ENCODE measurements at places on chromosomes 1 and 21.

- DNase-seq, result no peak
Observed at GRCh38 chr1:99867682-99868081, 17.5 kb downstream of the AGL start.

GRCh38 chr1:33943978-33944377, 80.1 kb downstream of the HMGB4 start:
- no peak for DNase-seq

GRCh38 chr1:159856576-159856975, 5.9 kb downstream of the VSIG8 start:
- DNase-seq, result no peak

DNA sequence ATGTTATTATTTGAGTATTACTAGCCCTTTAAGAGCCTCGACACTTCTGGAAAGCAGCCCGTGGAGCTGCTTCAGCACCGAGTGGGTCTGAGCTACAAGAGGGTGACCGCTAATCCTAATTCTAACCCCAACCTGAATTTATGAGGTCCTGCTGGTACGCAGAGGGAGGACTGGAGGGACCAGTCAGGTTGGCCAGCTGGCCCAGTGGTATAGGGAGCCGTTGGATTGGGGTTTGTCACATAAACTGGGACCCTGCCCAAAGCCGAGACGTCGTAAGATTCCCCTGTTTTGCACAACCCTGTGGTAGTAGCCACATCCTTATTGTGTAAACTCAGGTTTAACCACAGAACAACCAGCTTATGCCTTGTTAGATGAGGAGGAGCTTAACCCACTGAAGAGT, 60.8 kb upstream of the F3 start:
- no peak for DNase-seq

DNA sequence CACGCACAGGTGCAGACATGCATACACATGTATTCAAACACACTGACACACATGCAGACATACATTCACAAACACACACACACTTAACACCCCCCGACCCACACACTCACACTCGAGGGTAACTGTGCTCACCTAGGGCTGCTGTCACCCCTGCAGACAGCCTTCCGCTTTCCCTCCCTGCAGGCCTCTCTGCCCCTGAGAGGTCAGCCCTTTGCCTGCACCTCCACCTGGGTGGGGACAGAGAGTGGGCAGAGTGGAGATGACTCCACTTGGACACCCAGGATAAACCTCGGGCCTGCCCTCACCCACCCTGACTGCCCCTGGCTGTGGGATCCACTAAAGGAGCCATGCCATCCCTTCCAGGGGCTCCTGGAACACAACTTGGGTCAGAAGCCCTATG, 264.3 kb downstream of the PTPRU start:
- DNase-seq, result no peak

- DNase-seq, result no peak
Observed at GRCh38 chr1:152824964-152825363, 2.3 kb upstream of the LCE1A start.

GRCh38 chr1:236150311-236150955, 8.1 kb downstream of the GPR137B start:
- DNase-seq, result no peak

DNA sequence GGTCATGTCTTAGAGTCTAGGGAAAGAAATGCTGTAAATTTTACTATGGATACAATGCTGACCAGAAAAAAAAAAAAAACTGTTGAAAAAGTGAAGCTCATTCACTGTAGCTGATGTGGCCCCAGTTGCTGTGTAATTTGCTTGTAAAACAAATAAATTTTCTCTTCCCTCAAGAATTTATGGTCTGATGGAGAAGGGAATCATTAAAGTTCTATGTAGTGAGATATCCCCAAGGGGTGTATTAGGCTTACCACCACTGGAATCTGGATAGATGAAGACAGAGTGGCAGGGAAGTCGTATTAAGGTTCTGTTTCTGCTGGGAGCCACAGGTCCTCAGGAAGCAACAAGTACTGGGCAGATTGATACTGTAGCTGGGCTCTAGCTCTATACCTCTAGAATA, 860.0 kb downstream of the LTN1 start:
- no peak for DNase-seq

DNA sequence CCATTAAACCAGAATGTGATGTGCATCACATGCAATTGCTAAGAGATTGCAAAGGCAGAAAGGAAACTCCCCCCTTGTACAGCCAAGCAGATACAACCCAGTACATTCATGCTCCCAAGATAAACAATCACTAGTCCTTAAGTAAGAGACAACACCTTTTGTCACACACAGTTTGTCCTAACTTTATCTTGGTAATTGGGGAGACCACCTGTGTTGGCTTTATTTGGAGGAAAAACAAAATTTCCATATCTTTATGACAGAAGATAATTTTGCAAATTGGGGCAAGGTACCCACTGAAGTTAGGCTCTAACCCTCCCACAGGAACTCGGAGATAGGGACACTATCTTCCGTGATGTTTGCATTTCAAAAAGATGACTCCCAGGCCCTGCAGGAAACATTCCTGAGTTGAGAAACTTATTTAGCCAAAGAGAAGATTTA, 175.0 kb upstream of the TNR start:
- no peak for DNase-seq

DNA sequence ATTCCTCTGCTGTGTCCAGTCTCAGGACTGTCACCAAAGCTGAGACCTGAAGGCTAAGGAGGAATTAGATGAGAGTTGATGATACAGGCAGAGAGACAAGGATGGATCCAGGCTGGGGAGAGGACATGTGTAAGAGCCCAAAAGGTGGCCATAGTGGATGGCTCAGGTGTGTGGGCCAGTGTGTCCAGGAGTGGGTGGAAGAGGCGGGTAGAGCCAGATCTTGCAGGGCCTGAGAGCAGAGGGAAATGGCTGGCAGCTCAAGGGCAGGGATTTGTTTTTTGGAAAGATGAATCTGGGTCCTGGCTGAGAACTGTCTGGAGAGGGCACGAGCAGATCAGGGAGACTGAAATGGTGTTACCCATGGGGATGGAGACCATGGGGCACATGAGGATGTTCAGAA, 38.1 kb downstream of the AZIN2 start:
- no peak for DNase-seq

DNA sequence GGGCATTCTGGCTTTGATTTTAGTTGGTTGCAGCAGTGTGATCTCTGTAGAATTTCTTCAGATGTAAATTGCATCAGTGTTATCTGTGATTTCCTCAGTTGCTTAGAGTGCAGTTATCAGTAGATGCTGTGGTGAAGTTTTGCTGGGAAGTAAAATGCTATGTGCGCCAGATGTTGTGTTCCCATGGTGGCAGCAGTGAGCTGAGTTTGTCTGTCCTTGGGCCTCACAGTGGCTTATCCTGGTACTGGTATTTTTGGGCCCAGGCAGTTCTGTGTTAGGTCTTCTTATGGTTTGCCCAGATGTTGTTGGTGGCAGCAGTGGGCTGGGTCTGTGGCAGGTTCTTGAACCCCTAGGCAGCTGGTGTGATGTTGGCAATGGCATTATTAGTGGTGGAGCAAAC, 1242.1 kb downstream of the PLA2G4A start:
- no peak for DNase-seq

DNA sequence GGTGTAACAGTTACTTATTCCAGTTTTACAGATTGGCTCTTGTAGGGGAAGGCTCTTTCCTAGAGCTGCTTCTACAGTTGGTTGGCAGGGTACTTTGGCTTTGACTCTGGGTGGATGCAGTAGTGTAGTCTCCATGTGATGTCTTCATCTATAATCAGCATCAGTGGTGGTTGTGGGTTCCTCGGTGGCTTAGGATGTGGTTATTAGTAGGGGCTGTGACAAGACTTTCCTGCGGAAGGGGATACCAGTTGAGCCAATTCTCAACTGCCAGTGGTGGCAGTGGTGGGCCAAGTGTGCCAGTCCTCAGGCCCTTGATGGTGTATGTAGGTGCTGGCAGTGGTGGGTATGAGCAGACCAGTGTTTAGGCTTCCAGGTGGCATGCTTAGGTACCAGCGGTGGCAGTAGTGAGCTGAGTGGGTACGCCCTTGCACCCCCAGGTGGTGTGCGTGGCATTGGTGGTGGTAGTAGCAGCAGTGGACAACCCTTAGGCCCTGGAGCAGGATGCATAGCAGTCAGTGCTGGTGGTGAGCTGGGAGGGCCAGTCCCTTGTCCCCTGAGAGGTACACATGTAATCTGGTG, 27.2 kb upstream of the KLF18 start:
- DNase-seq, result no peak

DNA sequence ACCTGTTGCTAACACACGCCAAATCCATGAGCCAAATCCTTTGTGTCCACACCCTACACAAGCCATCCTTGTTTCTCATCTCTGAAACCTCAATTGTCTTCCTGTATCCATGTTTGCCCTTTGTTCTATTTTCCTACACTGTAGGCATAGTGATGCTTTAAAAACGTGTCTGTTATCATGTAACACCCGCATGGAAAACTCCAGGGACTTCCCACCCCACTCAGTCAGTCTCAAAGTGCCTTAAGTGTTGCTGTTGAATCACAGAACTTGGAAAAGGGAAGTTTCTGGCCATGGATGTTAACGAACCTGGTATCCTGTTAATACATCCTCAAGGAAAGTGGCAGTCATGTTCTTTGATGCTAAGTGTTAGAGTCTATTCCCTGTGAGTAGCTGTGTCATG, 9.7 kb downstream of the OR2T11 start:
- no peak for DNase-seq

- peak; percentile 46 for DNase-seq
Observed at GRCh38 chr1:192448026-192448578, 127.5 kb upstream of the RGS1 start.

- no peak for DNase-seq
Observed at GRCh38 chr1:18941221-18942141, 15.0 kb downstream of the IFFO2 start.

GRCh38 chr1:16109571-16109970, 36.1 kb upstream of the FAM131C start:
- no peak for DNase-seq

GRCh38 chr1:14113841-14114567, 414.0 kb downstream of the PRDM2 start:
- peak; percentile 70 for DNase-seq

- no peak for DNase-seq
Observed at GRCh38 chr1:193013707-193014106, 45.5 kb downstream of the UCHL5 start.

DNA sequence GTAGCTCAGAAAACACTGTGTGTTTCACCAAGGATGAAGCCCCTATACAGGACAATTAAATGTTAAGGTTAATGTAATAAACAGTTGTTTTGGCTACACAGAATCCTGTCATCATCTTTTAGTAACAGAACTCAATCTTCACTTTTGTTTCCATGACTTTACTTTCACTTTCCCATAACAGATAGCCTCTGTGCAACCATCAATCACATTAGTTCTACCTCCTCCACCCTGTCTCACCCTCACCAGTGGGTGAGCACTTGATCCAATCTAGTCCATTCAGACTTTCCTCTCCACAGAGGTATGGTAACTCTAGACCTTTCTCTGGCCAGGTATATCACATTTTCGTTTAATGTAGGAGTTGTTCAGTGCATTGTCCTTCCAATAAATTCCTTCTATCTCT, 1018.5 kb downstream of the ADGRL2 start:
- no peak for DNase-seq

DNA sequence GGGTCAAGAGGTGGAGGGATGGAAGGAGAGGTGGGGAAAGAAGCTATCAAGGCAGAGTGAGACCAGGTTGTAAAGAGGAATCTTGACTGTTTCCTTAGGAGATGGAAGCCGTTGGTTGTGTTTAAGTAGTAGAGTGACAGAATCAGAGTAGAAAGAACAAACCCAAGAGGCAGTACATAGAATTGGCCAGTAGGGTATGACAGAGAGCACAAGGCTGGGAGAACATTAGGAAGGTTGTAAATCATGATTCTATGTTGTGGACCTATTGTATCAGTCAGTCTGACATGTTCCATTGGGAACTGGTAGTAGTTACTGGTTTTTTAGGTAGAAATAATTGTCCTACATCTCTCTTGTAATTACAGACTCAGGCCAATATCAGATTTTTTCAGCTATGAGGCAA, 486.9 kb upstream of the USP24 start:
- peak; percentile 19 for DNase-seq

GRCh38 chr1:14888374-14888773, 265.2 kb upstream of the TMEM51 start:
- no peak for DNase-seq

DNA sequence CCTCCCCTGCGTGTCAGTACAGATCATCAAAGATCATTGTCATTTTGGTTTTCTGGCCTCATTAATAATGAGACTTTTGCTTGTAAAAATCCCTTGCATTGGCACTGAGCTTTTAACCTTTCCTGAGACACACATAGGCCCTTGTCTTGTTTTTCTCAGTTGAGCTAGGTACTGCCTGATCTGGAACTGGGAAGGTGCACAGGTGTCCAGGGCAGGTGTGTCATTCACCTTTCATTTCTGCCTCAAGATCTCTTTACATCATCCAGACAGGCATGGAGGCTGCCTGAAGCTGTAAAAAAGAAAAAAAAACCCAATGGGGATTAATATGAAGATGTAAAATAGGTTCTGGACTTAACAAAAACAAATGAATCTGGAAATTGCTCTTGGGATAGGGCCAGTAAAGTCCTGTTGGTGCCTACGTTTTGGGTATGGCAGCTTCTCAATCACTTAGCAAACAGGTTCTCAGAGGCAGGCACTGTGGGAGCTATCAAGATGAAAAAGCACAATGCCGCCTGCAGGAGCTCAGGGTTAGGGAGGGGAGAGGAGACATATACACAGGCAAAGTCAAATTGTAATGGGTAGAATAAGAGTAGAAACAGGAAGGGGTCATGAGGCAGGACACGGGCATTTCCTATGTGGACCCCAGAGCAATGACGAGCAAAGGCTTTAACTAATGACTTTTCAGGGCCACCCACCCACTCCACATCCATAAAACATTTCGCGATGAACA, 1.0 kb upstream of the KCNC4 start:
- DNase-seq, result no peak

DNA sequence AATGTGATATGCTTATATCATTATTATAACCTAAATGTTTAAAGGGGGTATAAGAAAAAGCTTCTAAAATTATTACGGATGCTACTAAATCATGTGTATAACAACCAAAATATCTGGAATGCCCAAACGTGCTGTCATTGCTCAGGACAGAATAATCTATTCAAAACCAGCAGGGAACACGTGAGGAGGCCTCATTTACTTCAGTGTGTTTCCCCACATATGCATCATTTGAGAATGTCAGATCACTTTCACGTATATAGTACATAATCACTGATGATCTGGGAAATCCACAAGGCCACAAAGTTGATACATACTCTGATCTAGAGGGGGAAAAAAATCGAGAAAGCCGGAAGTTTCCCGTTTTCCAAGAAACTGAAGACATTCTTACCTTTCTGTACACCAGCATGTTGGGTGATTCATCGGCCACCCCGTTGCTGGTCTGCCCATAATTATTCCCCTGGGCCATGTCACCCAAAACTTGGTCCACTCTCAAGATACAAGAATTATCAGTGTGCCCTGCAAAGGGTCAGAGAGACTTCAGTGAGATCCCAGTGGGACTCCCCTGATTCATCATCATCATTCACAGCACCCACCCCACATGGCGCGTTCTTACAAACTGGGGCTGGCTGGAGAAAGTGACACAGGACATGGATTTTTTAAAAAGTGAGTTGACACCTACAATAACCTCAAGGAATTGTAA, 1.5 kb downstream of the RGS7 start:
- no peak for DNase-seq

DNA sequence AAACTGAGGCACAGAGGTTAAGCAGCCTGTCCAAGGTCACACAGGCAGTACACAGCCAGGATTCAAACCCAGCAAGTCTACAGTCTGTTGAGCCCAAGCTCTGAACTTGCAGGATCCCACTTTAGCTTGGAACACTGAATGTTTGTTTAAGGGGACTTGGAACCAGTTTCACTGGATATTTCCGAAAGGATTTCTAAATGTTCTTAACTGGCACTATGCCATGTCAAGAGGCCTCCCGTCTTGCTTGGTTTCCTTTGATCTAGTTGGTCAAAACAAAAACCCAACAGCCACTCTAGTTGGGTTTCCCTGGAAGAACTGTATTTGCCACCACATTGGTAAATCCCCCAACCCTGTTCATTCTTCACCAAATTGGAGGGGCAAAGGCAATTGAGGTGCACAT, 317.6 kb upstream of the KAZN start:
- no peak for DNase-seq
